ENCODE measurements at places on chromosomes 2 and 18.

GRCh38 chr2:11616851-11617415 is 53.1 kb downstream of the NTSR2 start:
- DNase-seq: no peak

- DNase-seq: no peak
These were observed 398.0 kb upstream of the DCC start for GRCh38 chr18:51941999-51942398.

DNA sequence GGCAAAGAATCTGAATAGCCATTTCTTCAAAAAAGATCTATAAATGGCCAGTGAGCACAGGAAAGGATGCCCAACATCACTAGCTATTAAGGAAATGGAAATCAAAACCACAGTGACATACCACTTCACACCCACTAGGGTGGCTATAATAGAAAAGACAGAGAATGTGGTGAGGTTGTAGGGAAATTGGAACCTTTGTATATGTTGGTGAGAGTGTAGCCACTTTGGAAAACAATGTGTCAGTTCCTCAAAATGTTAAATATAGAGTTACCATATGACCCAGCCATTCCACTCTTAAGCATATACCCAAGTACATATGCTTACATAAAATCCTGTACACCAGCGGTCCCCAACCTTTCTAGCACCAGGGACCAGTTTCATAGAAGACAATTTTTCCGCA is 152.8 kb downstream of the SMAD2 start:
- DNase-seq: no peak

GRCh38 chr18:44824884-44825283 is 144.2 kb downstream of the SETBP1 start:
- DNase-seq: no peak

DNA sequence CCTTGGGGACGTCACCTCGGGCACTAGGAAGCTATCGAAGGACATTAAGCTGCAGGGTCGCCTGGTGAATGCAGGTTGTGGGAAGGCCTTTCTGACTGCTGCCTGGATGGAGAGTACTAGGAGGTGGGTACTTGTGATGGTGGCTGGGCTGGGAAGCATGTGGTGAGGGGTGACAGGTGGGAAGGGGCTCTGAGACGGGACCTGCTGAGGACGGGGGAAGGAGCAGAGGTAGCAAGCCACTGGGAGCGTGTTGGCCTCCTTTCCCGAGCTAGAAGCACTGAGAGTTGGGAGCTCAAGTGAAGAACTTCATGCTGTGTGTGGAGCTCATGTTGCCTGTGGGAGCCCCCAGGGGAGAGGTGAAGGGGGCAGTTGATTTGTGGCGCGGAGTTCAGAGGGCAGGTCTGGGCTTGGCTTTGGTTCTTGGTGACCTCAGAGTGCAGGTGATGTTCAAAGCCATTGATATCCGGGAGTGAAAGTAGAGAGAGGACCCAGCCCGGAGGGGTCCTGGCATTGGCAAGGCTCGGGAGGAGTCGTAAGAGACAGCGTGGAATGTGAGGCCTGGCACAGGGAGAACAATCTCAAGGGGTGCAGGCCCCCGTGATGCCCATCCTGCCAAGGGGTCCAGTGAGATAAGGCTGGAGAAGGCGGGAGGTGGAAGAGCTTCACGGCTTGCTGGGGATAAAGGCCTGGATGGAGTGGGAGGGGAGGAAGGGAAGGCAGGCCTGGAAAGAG is 13.2 kb downstream of the MROH2A start:
- no peak for DNase-seq

DNA sequence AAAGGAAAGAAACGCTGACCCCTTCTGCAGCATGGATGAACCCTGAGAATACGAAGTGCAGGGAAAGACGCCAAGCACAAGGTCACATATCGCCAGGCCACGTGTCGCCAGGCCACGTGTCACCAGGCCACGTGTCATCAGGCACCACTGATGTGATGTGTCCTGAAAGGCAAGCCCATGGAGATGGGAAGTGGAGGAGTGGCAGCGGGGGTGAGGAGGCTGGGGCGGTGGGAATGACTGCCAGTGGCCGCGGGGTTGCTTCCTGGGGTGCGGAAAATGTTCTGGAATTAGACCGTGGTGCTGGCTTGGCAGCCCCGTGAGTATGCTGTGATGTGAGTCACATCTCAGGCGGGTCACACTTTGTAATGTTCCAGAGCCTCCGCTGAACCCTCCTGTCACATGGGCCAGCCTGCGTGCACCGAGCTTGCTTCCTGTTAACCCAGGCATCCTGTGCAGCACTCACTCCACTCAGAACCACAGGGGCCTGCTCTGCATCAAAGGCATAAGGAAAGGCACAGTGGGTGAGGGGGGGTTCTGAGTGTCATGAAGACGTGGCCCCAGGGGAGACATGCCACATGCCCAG is 39.0 kb downstream of the SLC66A2 start:
- no peak for DNase-seq

- DNase-seq: no peak
These were observed 21.3 kb downstream of the NOL10 start for GRCh38 chr2:10668402-10669012.

GRCh38 chr2:234911271-234911670 is 40.5 kb upstream of the SH3BP4 start:
- no peak for DNase-seq

- DNase-seq: no peak
These were observed 63.3 kb upstream of the SMAD7 start for GRCh38 chr18:49013961-49014604.

- no peak for DNase-seq
These were observed 27.6 kb downstream of the ST3GAL5 start for GRCh38 chr2:85861180-85861579.

- no peak for DNase-seq
These were observed 545.5 kb downstream of the CBLN2 start for GRCh38 chr18:71998547-71999097.

GRCh38 chr18:12589448-12589847 is 68.5 kb downstream of the SPIRE1 start:
- DNase-seq: no peak

GRCh38 chr2:180695586-180696401 is 284.6 kb upstream of the UBE2E3 start:
- no peak for DNase-seq

- DNase-seq: no peak
These were observed 859 bp upstream of the INO80D start for GRCh38 chr2:206086716-206087350.

GRCh38 chr18:61579581-61579980 is 246.4 kb downstream of the CDH20 start:
- DNase-seq: no peak

GRCh38 chr18:69143084-69143483 is 257.6 kb upstream of the DOK6 start:
- no peak for DNase-seq

GRCh38 chr18:45441110-45441847 is 174.0 kb upstream of the SLC14A2 start:
- DNase-seq: no peak

- DNase-seq: no peak
These were observed 22.4 kb upstream of the UGP2 start for GRCh38 chr2:63819256-63819655.

- DNase-seq: no peak
These were observed 110.4 kb downstream of the PLCL1 start for GRCh38 chr2:197914778-197915177.

DNA sequence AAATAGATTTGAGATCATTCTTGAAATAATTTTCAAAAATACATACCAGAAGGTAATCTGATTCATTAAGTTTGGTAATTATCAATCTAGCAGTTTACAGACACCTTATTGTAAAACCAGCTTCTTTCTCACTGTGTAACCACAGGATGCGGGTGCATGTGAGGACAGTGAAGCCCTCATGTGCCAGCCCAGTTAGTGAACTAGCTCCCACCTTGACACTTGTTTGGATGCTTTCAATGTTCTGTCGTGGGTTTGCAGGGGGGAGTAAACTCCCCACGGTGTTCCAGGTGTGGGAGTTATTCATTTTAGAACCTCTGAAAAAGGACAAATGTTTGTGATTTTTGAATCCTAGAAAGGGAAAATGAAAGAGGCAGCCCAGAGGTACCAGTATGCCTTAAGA is 59.0 kb downstream of the WDSUB1 start:
- no peak for DNase-seq

- DNase-seq: no peak
These were observed 12.8 kb upstream of the ZNF532 start for GRCh38 chr18:58851856-58852255.

DNA sequence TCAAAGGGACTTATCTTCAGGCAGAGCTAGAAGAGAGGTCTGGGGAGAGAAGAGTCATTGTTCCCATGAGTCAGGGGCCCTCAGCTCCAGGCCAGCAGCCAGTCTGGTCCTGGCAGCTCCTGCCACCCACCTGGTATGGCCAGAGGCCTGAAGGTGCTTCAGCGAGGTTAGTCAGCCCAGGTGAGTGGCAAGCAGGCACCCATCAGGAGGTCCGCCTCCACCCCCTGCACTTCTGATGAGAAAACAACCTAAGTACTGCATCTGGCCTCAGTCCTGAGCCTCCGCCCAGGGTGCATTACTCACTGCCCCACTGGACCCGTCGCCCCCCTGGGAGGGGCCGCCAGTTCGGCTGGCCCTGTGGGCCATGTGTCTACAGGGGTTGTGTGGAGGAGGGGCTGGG is 130.2 kb downstream of the INHBB start:
- no peak for DNase-seq

- DNase-seq: no peak
These were observed 440.4 kb downstream of the CCDC85A start for GRCh38 chr2:56624181-56624580.

DNA sequence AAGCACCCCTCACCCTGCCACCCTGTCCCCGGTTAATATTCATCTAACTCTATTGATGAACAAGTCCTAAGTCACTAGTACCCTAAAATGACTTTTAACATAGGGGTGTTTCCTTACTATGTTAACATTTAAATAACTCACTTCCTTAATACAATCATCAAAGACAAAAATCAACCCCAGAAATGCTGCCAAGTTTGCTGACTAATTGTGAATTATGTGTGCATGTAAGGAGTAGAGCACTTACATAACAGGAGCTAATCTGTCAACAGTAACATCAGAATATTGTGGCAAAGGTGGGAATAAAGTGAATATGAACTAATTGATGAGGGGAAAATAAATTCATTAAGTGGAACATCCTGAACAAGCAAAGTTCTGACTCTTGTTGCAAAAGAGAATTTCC is 81.4 kb upstream of the ERBB4 start:
- no peak for DNase-seq

All from stimulated activated CD4-positive, alpha-beta T cell treated with anti-CD3 and anti-CD28 coated beads, Interleukin-1b, Interleukin-23, amount 100 ng/mL, for 1 hour (primary cell).